Inflammatory macrophage treated with lipopolysaccharide for 1 hour (primary cell): ENCODE measurements at places on chromosomes 12 and 14.
A peak's percentile ranks its signal among the peaks of the same experiment; 100 is the strongest.

DNA sequence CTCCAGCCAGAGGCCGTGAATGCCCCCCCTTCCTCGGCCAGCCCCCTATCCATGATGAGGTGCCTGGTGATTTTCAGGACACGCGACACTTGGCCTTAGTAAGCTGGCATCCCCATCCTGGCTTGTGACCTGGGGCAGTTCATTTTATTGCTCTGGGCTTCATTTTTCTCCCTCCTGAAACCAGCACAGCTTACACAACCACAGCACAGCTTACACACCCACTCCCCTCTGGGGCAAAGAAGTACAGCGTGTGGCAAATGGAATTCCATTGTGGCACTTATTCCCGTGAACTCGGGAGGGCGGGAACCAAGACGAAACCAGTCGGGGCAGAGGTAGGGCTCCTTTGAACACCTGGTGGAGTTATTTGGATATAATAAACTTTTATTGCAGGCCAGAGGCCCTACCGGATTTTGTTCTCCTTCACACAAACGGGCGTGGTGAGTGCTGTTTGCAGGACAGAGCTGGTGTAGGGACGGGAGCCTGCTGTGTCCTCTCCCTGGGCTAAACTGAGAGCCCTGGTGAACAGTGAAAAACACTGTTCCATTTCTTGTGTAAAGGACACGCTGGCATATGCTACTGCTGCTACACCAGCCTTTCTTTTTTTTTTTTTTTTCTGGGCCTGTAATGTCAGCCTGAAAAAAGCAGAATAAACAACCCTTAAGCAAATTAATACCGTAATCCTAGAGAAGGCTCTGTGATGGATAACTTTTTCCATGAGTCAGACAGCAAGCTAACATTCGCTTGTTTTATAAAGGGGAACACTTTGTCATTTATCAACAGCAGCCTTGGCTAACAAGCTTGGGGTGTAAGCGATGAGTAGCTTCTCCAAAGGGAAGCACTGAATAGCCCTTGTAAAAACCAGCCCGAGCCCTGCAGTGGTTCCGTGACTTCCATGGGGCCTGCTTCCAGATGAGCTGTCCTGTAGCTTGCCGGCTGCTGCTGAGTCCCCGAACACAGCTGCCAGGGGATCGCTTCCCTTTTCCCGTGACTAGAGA lies 29.3 kb downstream of the CD9 start:
- peak; percentile 79 for DNase-seq

GRCh38 chr12:1474041-1474573 lies 120.3 kb downstream of the FBXL14 start:
- DNase-seq = no peak

DNA sequence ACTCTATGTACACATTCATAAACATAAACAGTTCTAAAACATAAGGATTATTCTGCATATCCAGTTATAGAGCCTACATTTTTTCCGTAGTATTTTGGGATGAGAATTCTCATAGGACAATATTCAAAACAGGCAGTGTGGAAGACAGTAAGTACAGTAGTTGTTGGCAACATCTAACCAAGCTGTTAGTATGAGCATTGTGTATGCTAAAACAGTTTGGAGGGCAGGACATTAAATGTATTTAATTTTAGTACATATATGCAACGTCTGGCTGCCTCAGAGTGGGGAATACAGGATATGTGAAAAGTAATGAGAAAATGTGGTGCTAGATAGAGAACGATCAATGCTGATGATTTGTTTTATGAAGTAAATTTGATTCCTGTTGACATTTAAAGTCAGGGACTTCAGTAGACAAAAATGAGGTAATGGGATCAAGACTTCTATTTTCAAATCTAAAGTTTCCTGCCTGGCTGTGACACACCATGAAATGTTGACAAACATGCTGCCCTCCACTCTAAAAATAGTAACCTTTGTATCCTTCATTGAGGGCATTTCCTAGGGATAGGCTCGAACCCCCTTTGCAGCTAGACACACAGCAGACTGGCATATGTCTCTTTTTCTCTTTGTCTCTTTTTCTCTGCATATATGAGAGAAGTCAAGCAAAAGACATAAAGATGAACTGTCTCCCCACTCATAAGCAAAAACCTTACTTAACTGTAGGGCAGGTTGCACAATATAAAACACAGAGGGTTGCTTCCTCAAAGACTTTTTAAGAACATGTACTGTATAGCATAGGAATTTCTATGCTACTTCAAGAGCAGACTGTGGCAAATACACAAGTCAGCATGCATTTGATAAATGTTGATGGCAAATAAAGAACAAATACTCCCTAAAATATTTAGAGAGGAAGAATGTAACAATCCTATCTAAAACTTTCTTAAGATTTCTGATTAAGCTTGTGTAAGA lies 75.5 kb upstream of the GTF2A1 start:
- DNase-seq = peak; percentile 70

DNA sequence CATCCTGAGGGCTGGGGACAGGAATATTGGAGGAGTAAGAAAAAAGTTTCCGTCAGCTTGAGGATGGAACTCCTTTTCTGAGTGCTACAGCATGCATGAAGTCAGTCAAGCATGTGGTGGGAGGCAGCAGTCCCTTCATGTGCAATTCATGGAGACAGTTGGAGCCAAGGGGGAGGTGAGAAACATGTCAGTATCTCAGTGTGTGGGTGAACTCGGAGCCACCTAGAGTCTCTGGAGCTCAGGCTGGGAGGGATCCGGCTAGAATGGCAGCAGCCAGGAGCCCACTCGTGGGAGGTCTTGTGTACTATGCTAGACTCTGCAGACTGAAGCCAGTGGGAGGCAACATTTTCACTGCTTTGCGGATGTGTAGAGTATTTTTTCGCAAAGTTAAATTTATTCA lies 60.3 kb downstream of the AVPR1A start:
- no peak for DNase-seq

GRCh38 chr14:38175658-38176057 lies 32.0 kb upstream of the SSTR1 start:
- DNase-seq = no peak

DNA sequence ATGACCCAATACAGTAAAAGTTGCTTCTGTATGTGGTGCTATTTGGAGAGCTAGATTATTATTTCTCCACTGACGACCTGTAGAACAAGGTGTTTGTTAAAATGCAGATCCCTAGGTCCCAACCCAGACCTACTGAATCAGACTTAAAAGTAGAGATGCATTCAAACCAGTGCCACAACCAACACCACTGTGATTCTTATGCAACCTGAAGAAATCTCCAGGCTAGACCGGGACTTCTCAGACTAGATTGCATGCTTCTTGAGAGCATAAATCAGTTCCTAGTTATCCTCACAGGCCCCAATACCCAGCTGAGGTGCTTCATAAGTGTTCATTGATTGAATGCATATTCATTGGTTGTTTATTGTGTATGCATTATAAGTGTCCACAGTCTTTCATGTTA lies 78.2 kb downstream of the SPTSSA start:
- DNase-seq = no peak

GRCh38 chr12:68479896-68480291 lies 130.8 kb upstream of the RAP1B start:
- peak; percentile 50 for DNase-seq

GRCh38 chr14:32933629-32934072 lies 5.0 kb upstream of the NPAS3 start:
- DNase-seq = no peak

DNA sequence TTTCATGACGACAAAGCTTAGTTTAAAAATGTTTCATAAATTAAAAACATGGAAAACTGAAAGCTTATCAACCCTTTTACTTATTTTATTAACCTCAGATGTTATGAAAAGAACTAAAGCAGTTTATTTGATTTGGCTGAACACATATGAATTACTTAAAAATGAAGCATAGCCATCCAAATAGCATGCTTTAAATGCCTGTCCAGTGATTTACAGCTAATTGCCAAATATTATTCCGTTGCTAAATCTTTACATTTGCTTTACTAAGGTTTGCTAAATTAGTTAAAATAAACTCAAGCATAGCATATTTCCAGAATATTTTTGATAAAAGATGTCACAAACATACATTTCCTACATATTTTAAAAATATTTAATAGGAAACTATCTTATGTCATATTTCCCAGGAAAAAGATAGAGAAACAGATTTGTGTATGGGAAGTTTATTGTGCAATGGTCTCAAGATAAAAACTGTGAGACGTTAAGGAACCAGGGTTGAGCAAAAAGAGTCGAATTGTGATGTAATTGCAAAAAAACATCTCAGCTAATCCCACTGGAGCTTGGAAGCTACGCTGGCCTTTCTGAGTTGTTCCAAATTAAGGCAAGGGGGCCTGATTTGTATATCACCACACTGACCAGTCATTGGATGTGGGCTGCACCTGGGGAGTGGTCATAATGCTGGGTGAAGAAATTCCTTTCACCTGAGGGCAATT lies 25.8 kb downstream of the GPR135 start:
- DNase-seq = peak; percentile 18

DNA sequence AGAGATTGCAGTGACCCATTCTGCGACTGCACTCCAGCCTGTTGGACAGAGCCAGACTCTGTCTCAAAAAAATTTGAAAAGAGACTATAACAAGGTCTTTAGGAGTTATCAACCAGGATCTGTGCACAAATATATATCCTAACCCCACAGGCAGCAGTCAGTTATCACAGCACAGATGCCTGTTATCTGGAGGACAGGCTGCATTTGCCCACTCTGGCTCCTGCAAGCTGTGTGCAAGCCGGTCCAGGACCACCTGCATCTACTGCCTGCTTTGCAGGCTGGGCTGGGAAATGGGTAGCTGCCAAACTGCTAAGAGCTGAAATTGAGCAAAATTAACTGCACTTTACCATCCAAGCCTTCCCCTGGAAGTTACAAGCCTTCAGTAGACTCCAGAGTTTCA lies 21.4 kb upstream of the RCOR1 start:
- peak; percentile 30 for DNase-seq

GRCh38 chr14:33567023-33567728 lies 383.7 kb downstream of the EGLN3 start:
- no peak for DNase-seq

- no peak for DNase-seq
Observed at GRCh38 chr14:67111022-67111421, 78.2 kb upstream of the GARIN2 start.

DNA sequence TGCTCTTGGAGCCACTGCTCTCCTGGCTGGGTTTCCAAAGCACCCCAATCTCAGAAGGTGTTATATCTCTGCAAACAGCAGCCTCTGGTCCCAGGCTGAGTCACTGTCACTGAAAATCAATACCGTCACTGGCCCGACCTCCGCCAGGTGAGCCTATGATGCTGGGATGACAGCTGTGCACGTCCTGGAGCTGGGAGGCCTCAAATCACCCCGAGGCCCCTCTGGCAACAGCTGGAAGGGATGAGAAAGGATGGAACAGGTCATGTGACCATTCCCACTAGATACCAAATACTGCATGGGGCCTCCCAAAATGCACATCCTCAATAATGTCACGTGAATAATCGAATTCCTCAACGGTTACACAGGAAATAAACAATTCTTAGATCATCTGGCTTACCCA lies 190.8 kb downstream of the TTC7B start:
- no peak for DNase-seq
